ENCODE measurements at places on chromosomes 4 and X. TPM values are rescaled to one million over a fixed set of nuclear protein-coding genes. Genes with fewer than 3 reads are reported as not detected.

SPIN2A gene
- not detected for total RNA-seq

PFKFB1 gene
- not detected for total RNA-seq

FAM9C gene
- total RNA-seq: not detected

H2BW1 gene
- not detected for total RNA-seq

GYPE gene
- 2.5 TPM for total RNA-seq

Data from GM23248 (cell line).